ENCODE measurements at places on chromosomes 1 and 21.

- DNase-seq = no peak
These were observed 37.8 kb downstream of the MIS18A start for GRCh38 chr21:32240851-32241687.

GRCh38 chr21:31711745-31712285 lies 20.1 kb downstream of the SCAF4 start:
- no peak for DNase-seq

- DNase-seq = no peak
These were observed 7.4 kb upstream of the IGFN1 start for GRCh38 chr1:201183209-201183608.

GRCh38 chr1:48356901-48357300 lies 115.1 kb downstream of the SPATA6 start:
- no peak for DNase-seq

GRCh38 chr1:61245696-61246400 lies 163.5 kb downstream of the NFIA start:
- DNase-seq = no peak

GRCh38 chr21:16441789-16442188 lies 712.0 kb downstream of the USP25 start:
- no peak for DNase-seq

- DNase-seq = no peak
These were observed 11.8 kb downstream of the NPHP4 start for GRCh38 chr1:5980314-5981008.

- no peak for DNase-seq
These were observed 155.7 kb downstream of the S1PR1 start for GRCh38 chr1:101392552-101392951.

Data from stimulated activated CD4-positive, alpha-beta T cell treated with anti-CD3 and anti-CD28 coated beads, Interleukin-1b, Interleukin-23, amount 100 ng/mL, for 4 hours (primary cell).